Tracheal epithelial cell (primary cell): ENCODE measurements at places on chromosomes 6 and 20. TPM values are rescaled to one million over a fixed set of nuclear protein-coding genes. Genes with fewer than 3 reads are reported as not detected.

ZKSCAN3 gene
- total RNA-seq = 3.1 and 4.5 TPM in 2 replicates

GJA10 gene
- total RNA-seq = not detected in 2 replicates

RREB1 gene
- total RNA-seq = 20.9 and 23.6 TPM in 2 replicates

LHFPL5 gene
- total RNA-seq = not detected in 2 replicates

GGT7 gene
- total RNA-seq = 4.3 and 7.7 TPM in 2 replicates

PHACTR1 gene
- 0.96 TPM in 1 of 2 replicates, not detected in the other for total RNA-seq

HLA-DQA2 gene
- not detected in 2 replicates for total RNA-seq

PSMB1 gene
- 169 and 254 TPM in 2 replicates for total RNA-seq

SALL4 gene
- total RNA-seq = 0.24 and 0.64 TPM in 2 replicates

ADGRG6 gene
- total RNA-seq = 21.7 and 40.1 TPM in 2 replicates

RBBP9 gene
- 11.9 and 12.0 TPM in 2 replicates for total RNA-seq

TCF21 gene
- total RNA-seq = under 0.01 TPM in 1 of 2 replicates, not detected in the other

RIPOR2 gene
- under 0.01 TPM in 2 replicates for total RNA-seq

ADGRF4 gene
- 16.0 and 27.0 TPM in 2 replicates for total RNA-seq

HRH3 gene
- total RNA-seq = not detected in 2 replicates

FERMT1 gene
- 69.5 and 82.7 TPM in 2 replicates for total RNA-seq

CALHM5 gene
- under 0.01 TPM in 1 of 2 replicates, not detected in the other for total RNA-seq

ADISSP gene
- 16.1 and 20.2 TPM in 2 replicates for total RNA-seq

COL9A1 gene
- total RNA-seq = under 0.01 TPM in 1 of 2 replicates, not detected in the other

NNAT gene
- not detected in 2 replicates for total RNA-seq

TEAD3 gene
- total RNA-seq = 4.8 and 9.6 TPM in 2 replicates

DOK5 gene
- total RNA-seq = 0.24 TPM in 1 of 2 replicates, not detected in the other

CLPSL1 gene
- not detected in 2 replicates for total RNA-seq

TRIM40 gene
- not detected in 2 replicates for total RNA-seq

CALHM6 gene
- 1.3 and 1.4 TPM in 2 replicates for total RNA-seq

MCM3 gene
- total RNA-seq = 20.7 and 24.8 TPM in 2 replicates

WFDC2 gene
- total RNA-seq = 0.96 TPM in 1 of 2 replicates, not detected in the other

WFDC12 gene
- 0.96 TPM in 1 of 2 replicates, not detected in the other for total RNA-seq

CCR6 gene
- total RNA-seq = not detected in 2 replicates

ABHD16B gene
- not detected in 2 replicates for total RNA-seq

PLAGL2 gene
- 2.9 and 3.2 TPM in 2 replicates for total RNA-seq

CTCFL gene
- not detected in 2 replicates for total RNA-seq

TFAP2A gene
- total RNA-seq = 7.7 and 11.9 TPM in 2 replicates

VTA1 gene
- 44.1 and 48.4 TPM in 2 replicates for total RNA-seq

BEND3 gene
- 5.5 and 6.0 TPM in 2 replicates for total RNA-seq

FABP7 gene
- not detected in 2 replicates for total RNA-seq

MAK gene
- under 0.01 TPM in 1 of 2 replicates, not detected in the other for total RNA-seq

SCUBE3 gene
- under 0.01 TPM in 1 of 2 replicates, not detected in the other for total RNA-seq

STMND1 gene
- 0.24 TPM in 1 of 2 replicates, not detected in the other for total RNA-seq

SEL1L2 gene
- not detected in 2 replicates for total RNA-seq

FAM217A gene
- total RNA-seq = not detected in 2 replicates

TMEM217 gene
- 4.8 TPM in 1 of 2 replicates, not detected in the other for total RNA-seq
